ENCODE measurements at places on chromosomes 12 and 14.

DNA sequence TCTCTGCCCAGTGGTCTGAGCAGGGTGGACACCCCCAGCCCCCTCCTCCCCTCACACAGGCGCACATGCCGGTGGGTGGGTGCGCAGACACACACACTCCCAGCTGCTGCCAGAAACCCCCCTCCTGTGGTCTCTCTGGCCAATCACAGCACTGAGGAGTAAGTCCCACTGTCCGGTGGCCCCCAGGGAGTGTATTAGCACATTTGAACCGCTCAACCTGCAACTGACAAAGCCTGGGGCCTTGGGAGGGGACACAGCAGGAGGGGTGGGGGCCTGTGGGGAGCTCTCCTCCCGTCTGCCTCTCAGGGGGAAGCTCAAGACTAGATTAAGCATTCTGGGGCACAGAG, 11.7 kb downstream of the FIGNL2 start:
- ATAC-seq: no peak

- no peak for ATAC-seq
These were observed 4.4 kb downstream of the ZNF219 start for GRCh38 chr14:21093769-21094681.

- ATAC-seq: peak; percentile 40
These were observed 110.1 kb upstream of the TMEM132D start for GRCh38 chr12:130013771-130014484.

DNA sequence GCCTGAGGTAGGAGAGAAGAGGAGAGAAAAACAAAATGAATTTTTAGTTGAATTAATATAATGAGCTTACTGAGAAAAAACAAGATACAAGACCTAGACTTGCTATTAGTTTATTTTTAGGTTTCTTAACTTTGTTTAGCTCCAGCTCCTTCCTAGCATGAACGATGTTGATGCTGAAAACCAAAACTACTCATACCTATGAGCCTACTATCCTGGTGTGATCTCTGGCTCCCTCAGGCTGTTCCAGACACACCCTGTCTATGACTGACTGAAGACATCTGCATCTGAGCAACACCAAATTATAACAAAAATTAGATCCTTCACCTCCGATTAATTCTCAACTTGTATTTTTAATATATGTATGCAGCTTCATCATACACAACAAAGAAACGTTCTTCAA, 190.4 kb downstream of the SLC5A8 start:
- no peak for ATAC-seq

DNA sequence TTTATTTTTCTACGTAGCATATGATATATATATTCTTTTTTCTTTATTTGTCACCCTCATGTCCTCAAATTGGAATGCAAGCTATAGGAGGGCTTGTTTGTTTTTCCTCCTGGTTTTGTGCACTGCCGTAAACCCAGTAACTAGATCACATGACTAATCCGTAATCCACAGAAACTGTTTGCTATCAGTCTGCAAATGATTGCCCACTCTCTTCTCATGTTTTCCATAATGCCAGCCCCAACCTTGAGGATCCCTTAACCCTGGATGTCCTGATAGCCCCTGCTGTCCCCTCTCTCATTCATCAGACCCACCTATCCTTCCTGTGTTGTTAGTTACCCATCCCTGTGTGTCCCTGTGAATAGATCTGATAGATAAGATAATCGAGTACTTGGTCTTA, 94.0 kb downstream of the TSPAN9 start:
- ATAC-seq: peak; percentile 2

DNA sequence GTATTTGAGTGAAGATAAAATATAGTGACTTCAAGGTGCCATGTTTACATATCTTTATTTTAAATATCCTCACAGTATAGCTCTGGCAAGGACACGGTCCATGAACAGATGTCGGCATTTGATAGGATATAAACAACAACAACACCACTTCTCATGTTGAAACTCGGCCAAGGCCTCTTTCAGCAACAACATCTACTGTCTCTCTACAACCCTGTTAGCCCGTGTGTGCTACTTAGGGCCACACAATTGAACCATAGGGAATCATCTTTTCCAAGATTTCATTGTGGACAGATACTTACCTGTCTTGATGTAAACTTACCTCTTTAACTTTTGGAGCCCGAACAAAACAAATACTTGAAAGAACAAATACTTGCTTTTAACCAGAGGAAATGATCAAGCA, 168.7 kb upstream of the SSTR1 start:
- ATAC-seq: no peak

DNA sequence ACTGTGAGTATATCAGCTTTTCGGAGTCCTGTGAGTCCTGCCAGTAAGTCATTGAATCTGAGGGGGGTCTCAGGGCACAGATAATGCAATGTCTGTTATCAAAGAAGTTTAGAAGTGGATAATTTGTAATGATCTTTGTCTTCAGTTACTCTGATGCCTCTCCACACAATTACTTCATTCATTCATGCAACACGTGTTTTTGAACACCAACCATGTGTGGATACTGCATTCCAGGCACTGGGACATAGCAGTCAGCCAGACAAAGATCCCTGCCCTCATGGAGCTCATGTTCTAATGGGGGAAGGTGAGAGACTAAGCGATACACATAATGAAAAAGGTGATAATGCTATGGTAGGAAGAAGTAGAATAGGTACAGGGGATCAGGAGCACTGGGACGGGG, 60.8 kb upstream of the SCN8A start:
- no peak for ATAC-seq

- peak; percentile 52 for ATAC-seq
These were observed 12.2 kb downstream of the KLC1 start for GRCh38 chr14:103641161-103641560.

DNA sequence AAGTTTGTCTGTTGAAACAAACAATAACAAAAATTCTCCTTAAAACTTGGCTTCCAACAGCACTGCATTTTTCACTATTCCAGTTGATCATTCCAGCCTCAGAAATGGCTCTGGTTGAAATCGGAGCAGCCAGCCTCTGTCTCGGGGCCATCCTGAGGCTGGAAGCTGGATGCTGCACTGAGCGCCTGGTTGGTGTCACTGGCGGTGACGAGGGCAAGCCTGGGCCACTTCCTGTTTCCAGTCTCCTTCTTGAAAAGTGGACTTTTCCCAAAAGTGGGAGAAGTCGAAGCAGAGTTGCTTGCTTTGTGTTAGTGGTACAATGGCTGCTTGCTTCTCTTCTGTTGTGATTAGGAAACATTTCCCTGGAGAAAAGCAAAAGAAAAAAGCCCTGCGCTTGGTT, 48.7 kb downstream of the CCDC92 start:
- ATAC-seq: no peak

- peak; percentile 28 for ATAC-seq
These were observed 20.4 kb downstream of the TPH2 start for GRCh38 chr12:71958993-71959578.

GRCh38 chr14:83171761-83172160, 1638.1 kb upstream of the SEL1L start:
- peak; percentile 41 for ATAC-seq

DNA sequence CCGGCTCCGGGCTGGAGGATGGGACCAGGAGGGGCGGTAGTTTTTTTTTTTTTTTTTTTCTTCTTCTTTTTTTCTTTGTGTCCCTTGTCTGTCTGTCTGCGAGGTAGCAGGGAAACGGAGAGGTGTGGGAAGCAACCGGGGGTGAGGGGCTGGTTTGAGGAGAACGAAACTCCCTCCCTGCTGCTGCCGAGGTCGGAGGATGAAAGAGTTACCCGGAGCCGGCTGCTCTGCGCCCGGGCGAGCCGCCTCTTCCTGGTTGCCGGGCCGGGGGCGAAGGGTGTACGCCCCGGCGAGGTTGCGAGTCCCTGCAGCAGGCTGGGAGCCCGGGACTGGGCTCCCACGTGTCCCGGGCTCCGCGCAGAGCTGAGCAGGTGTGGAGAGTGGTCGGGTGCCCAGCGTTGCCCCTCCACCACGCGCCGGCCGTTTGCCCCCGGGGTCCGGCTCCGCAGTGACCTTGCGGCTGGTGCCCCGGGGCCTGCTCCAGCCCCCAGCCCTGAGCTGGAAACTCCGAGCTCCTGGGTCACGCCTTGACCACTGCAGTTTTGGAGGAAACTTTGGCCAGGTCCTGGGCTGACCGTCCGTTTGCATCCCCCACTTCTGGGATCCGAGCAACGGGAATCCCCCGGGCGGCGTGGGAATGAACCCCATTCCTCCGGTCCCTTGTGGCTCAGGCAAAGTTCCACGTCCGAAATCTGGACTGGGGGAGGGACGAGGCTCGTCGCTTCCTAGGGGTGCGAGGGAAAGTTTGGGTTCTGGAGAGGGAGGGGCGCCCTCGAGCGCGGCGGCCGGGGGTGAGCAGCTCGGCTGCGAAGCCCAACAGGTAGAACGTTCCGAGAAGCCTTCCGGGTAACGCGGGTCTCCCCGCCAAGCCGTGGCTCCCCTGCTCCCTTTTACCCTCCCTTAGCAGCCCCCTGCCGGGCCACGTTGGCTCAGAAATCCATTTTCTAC, 1.3 kb downstream of the CHST11 start:
- peak; percentile 41 for ATAC-seq

All from SK-N-SH treated with all-trans-retinoic acid at 6 μM for 48 hours (cell line).